EH (cell line): ENCODE measurements at places on chromosomes 6 and 20.

DNA sequence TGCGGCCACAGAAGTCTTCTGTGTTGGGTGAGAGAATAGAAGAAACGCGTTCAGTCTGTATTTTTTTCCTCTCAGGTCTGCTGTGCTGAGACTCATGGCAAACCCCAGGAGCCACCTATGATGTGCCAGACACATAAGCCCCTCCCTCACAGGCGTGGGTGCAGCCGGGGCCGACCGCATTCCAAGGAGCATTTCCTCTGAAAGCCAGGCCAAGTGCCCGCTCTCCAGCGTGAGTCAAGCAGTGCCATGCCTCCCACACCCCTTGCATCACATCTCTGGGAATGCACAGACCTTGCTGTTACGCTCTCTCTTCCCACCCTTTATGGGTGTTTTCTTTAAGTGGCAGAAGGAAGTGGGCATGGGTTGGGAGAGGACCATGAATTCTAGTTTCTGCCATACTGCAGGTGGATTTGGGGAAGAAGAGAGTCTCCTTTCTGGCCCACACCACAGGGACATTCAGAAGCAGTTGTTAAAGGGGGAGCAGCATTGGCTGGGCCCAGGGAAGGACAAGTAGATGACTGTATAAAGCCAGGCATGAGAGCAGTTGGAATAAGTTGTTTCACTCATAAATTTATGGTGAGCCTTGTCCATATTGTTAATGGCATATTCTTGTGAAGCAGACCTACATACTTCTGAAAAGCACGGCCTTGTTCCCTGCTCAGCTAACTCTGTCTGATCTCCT is 37.1 kb upstream of the TFAP2A start:
- peak; percentile 87 for DNase-seq

GRCh38 chr6:146287691-146288369 is 255.8 kb upstream of the RAB32 start:
- DNase-seq = peak; percentile 82

DNA sequence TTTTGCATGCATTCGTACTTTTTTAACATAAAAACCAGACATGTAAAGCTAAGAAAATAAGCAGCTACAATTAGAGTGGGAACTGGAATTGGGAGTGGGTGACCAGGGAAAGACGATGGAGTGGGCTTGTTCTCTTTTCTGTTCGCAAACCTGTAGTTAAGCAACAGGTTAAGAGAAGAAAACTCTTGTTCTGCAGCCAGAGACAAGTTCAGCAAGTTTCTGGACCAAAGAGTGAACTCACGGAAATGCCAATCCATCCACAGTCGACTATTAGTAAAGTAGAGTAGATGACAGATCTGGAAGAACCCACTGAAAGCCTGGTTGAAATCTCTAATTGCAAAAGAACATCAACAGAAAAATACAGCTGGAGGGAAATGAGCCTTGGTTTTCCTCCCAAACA is 197.8 kb downstream of the TFAP2A start:
- no peak for DNase-seq

DNA sequence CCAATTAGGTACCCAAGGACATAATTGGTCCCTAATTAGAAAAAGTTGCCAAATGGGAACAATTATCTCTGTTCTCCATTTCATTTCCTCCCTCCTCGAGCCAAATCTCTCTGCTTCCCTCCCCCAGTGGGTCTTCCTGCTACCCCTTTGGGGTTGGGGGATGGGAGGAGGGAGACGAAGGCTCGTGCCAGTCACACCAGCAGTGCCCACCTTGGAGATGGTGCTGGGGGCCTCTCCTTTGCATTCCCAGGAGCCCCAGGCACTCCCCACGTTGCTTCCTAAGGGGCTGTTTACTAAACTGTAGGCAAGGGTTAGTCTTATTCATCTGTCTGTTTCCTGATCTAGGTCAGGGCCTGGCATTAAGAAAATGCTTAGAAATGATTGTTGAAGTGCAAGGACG is 33.1 kb downstream of the MDFI start:
- no peak for DNase-seq

GRCh38 chr6:55198715-55199114 is 24.4 kb downstream of the HCRTR2 start:
- DNase-seq = no peak

GRCh38 chr6:2127484-2127911 is 117.9 kb downstream of the GMDS start:
- DNase-seq = no peak

DNA sequence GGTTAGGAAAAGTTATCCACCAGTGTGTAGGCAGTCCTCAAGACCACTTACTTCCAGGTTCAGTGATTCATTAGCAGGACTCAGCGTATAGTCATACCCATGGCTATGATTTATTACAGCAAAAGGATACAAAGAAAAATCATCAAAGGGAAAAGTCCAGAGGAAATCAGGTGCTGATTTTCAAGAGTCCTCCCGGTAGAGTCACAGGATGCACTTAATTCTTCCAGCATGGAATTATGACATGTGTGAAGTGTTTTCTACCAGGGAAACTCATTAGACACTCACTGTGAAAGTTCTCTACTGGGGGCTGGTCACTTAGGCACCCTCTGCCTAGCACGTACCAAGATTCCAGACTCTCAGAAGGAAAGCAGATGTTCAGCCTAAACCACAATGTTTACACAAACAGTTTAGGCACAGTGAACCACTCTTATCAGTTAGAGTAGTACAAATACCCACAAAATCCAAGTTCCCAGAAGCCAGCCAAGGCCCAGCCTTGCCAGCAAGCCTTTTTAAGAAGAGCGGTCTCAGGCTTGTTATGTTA is 10.2 kb downstream of the WFDC3 start:
- peak; percentile 90 for DNase-seq

DNA sequence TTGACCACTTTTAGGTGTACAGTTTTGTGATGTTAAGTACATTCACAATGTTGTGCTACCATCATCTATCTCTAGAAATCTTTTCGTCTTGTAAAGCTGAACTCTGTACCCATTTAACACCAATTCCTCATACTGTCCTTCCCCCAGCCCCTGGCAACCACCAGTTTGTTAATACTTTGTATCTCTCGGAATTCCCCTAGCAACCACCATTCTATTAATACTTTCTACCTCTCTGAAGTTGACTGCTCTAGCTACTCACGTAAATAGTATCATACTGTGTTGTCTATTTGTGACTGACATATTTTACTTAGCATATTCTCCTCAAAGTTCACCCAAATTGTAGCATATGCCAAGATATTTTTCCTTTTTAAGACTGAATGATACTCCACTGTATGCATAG is 82.3 kb upstream of the CLDN20 start:
- DNase-seq = no peak

GRCh38 chr6:161139766-161140553 is 133.9 kb downstream of the AGPAT4 start:
- DNase-seq = no peak

GRCh38 chr6:44284121-44284520 is 13.9 kb downstream of the TMEM151B start:
- DNase-seq = no peak

DNA sequence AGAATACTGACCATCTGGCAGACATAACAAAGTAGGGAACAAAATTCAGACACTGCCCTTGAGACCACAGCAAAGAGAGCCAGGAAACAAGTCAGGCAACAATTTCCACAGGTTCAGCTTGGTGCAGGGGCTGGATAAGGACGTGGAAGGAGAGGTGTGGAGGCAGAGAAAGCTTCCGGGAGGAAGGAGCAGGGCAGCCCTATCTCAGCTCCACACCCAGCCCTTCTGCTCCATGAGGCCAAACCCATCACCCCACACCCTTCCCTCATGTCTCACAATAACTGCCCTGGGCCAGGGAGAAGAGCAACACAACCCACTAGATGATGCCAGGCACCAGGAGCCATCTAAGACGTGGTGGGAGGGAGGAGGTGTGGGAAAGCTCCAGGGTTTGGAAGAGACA is 5.8 kb downstream of the SNHG17 start:
- DNase-seq = no peak

DNA sequence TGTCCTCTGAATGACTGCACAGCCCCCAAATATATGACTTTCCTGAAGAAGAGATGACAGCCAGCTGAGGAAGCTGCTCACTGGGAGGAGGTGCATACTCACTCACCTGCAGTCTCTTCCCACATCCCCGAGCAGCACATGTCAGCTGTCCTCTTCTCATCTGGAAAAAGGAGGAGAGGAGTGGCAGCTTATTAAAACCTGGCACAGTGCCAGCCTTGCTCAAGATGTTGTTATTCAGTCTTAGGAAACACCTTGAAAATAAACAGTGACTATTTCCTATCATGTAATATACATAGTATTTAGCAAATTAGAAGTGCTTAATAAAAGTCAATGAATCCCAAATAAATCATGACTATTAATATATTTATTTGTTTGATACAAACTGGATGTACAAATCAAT is 232.9 kb downstream of the EPM2A start:
- no peak for DNase-seq

DNA sequence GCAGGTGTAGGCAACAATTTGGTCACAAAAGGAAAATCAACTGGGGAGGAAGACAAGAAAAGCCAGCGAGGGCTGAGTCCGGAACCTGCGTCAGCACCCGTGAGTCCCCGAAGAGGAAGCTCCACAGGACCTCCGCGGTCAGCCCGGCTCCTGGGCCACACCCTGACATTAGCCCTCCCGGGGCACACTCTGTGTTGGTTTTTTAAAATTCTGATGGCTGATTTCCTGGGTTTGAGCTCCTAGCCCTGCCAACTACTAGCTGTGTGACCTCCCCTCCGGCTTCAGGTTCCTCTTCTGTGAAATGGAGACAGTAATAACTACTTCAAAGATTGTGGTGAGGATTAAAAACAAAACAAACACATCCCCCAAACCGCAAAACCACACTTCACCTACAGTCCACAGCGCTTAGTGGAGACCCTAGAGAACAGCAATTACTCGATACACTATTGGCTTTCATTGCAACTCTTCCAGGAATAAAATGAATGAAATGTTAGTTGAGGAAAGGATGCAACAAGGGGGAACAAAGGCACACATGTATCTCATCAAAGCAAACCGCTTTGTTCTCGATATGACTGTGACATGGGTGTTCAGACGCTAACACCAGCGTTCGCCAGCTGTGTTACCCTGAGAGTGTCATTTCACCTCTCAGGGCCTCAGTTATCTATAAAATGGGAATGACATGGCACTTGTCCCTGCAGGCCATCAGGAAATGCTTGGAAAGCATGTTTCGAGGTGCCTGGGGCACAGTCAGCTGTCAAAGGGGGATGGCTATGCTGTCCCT is 985 bp downstream of the ZBP1 start:
- DNase-seq = no peak

DNA sequence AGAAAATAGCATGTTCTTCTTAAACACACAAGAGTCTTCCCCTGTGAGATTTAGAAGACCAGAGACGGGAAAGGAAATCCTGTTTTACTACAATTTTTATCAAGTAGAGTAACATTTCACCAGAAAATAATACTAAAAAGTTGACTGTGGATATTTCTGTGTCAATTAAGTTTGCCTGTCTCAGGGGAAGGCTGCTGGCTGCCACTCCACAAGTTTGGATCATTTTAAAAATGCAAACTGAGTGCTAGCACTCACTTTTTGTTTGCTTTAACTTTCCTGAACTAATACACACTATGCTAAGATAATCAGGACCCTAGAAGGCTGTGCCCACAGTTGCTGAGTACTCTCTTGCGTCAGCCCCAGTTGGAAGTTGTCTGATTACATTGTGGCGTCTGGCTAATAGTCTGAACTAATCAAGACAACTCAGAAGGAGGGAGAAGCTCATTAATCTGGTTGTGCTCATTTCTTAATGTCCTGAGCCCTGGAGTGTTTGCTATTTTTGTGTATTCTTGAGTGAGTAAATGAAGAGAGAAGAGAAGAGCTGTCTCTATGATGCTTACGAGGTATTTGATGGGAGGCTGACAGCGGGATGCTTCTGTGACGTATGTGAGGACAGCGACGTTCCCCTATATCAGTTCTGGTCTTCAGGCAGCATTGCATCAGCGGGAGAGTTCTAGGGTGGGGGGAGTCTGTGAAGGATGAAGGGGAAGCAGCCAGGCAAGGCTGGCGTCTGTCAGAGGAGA is 664.2 kb downstream of the QKI start:
- no peak for DNase-seq

GRCh38 chr20:49132995-49133478 is 55.1 kb downstream of the STAU1 start:
- peak; percentile 76 for DNase-seq

DNA sequence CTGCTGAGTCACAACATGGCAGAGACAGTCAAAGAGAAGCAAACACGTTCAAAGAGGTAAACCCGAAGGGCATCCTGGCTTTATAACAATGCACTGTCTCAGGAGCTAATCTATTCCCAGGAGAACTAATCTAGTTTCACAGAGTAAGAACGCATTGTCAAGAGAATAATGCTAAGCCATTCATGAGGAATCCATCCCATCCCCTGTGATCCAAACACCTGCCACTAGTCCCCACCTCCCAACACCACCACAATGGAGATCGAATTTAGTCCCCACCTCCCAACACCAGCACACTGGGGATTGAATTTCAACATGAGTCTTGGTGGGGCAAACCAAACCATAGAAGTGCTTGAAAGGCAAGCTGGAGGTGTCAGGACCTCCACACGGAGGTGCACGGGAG is 231.5 kb upstream of the ID4 start:
- DNase-seq = no peak

GRCh38 chr20:45433976-45434375 is 18.0 kb downstream of the PIGT start:
- no peak for DNase-seq

- peak; percentile 70 for DNase-seq
Observed at GRCh38 chr6:113481458-113481857, 375.7 kb upstream of the MARCKS start.

- no peak for DNase-seq
Observed at GRCh38 chr20:13870170-13870748, 85.4 kb downstream of the NDUFAF5 start.

DNA sequence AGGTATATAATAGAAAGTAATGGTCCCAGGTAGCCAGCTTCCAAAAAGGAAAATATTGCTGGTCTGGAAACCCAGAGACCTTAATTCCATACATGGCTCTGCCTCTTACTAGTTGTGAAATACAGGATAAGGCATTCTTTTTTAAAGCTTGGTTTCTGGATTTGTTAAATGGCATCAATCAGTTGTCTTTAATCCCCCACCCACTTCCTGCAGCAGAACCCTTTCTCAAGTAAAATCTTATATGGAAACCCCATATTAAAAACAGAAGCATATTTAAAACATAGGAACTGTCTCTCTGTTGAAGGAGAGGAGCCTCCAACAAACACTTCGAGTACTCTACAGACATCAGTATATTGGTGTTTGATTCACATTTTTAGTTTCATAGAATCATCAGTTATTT is 6.2 kb upstream of the LCA5 start:
- no peak for DNase-seq
